ENCODE measurements at places on chromosomes 5 and 9.

DNA sequence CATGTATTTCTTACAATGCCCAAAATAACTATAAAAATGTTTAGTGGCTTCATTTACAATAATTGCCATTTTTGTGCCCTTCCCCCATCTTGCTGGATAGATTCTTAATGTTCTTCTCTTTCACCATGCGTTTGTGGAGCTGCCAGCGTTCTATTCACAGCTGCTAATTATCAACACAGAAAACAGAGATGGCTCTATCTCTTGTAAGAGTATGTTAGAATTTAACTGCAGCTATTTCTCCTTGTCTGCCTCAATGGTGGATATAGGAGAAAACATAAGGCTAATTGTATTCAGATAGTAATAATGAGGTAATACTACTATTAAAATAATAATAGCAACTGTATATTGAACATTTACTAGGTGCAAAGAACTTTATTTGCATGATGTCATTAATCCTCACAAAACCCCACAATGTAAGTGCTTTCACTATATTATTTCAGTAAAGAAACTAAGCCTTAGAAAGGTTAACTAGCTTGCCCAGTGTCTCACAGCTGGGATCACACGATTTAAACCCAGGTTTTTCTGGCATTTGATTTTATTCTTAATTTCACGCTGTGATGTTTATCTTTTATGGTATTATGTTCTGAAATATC lies 50.1 kb downstream of the JAKMIP2 start:
- no peak for DNase-seq

DNA sequence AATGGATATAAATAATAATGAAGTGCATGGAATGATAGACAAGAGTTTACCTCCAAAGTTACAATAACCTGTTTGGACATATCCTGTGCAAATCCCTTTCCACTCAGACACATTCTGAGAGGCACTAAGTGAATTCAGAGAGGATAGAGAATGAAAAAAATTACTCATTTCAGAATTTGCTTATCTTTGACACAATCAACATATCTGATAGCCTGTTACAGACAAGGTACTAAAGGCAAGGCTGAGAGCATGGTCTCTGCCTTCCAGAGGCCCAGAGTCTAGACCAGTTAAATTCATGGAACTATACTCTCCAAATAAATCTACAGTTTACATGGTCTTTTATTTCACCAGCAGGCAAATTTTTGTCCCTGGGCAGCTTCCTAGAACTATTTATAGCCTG lies 371.8 kb upstream of the PTGER4 start:
- no peak for DNase-seq

- DNase-seq, result no peak
Observed at GRCh38 chr5:151605559-151605958, 14.4 kb upstream of the FAT2 start.

GRCh38 chr9:125821078-125821477 lies 73.9 kb downstream of the PBX3 start:
- DNase-seq, result no peak

- DNase-seq, result no peak
Observed at GRCh38 chr5:80308526-80308925, 11.3 kb upstream of the SPZ1 start.

GRCh38 chr5:32225445-32225844 lies 51.3 kb upstream of the GOLPH3 start:
- no peak for DNase-seq

- no peak for DNase-seq
Observed at GRCh38 chr9:8172000-8172399, 372.4 kb upstream of the DMAC1 start.

GRCh38 chr5:18281947-18282581 lies 647.8 kb downstream of the TAF11L14 start:
- no peak for DNase-seq

GRCh38 chr5:180486636-180487149 lies 7.5 kb upstream of the CNOT6 start:
- no peak for DNase-seq
